T-helper 2 cell (primary cell): ENCODE measurements at places on chromosomes 4 and X.

GRCh38 chr4:55116450-55116849, 8.9 kb downstream of the KDR start:
- DNase-seq, result no peak

GRCh38 chr4:40300371-40301162, 34.6 kb upstream of the CHRNA9 start:
- peak; percentile 55 for DNase-seq

DNA sequence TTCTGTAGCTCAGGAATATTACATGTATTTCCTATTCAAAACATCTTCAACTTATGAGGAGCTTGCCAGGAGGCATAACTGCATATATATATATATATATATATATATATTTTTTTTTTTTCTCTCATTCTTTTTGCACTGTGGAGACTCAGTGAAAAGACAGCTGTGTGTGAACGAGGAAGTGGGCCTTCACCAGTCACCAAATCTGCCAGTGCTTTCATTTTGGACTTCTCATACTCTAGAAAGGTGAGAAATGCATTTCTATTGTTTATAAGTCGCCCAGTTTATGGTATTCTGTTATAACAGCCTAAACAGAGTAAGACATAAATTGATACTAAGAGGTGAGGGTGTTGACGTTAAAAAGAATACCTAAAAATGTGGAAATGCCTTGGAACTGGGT, 710.6 kb downstream of the TRAM1L1 start:
- DNase-seq, result no peak

- DNase-seq, result no peak
These were observed 17.6 kb downstream of the SH3TC1 start for GRCh38 chr4:8216443-8217245.

DNA sequence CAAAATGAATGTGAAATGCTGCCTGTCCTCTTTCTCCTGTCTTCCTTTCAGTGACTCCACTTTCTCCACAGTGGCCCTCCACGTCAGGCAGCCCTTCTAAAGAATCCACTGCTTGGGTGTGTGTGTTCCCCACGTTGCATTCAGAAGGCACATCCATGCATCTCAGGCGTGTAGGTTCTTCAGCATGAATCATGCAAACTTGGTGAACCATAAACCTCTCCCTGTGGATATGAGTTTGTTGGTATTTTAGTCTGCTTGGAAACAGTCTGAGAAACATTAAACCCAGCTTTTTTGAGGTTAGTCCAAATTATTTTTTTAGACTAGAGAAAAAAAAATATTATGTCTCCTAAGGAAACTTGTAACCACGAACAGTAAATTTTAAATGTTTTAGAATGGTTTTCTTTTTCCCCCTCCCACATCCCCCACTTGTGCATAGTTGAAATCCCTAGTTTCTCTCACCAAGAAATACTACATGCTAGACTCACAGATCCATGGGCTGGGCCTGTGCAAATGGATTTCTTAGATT, 251.6 kb downstream of the CBR4 start:
- no peak for DNase-seq

DNA sequence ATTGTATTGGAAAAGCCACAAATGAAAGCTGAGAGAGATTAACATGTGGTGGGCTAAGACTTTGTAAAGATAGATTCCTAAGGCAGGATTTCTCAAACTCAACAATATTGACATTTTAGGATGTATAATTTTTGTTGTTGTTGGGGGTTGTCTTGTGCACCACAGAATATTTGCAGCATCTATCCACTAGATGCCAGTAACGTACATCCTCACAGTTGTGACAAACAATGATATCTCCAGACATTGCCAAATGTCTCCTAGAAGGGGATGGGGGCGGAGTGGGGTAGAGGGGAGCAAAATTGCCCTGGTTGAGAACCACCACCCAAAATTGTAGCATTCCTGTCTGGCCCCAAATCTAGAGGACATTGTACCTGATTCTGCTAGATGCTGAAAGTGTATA, 14.7 kb upstream of the CBR4 start:
- no peak for DNase-seq

- DNase-seq, result no peak
These were observed 38.4 kb downstream of the NOP14 start for GRCh38 chr4:2924765-2925301.

DNA sequence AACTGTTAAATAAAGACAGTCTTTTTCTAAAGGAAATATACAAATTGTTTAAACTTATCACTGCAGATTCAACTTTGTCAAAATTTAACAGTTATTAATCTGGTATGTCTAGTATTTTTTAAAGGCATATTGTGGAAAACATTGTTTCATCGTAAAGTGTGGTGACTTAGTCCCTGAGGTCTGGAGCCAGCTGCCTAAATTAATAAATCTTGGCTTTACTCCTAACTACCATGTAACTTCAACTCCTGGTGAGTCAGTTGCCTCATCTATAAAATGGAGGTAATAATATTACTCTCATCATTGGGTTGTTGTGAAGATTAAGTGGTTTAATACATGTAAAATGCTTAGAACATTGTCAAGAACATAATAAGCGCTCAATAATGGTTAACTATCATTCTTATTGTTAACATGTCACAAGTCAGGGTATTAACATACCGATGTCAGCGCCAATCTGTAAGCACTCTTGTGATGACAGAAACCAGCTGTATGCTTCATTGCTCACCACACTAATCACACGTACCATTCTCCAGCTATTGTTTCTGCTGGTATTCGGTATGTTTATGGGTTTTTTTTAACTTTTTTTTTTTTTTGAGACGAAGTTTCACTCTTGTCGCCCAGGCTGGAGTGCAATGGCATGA, 14.1 kb upstream of the SMIM43 start:
- DNase-seq, result no peak

DNA sequence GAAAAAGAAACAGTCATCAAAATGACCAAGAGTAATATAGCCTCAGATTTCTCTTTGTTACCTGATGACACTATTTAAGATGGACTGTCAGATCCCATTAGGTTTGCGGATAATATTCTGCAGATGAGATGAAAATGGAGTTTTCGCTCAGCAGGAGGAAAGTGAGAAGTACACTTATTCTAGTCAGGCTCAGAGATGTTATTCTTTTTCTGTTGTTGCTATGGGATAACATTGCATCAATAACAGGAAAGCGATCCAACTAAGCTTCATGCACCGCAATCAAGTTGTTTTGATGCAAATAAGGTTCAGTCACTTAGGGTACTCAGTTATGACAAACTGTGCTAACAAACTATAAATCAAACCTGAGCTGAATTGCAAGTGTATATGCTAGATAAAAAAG, 415.0 kb downstream of the CCSER1 start:
- DNase-seq, result no peak

DNA sequence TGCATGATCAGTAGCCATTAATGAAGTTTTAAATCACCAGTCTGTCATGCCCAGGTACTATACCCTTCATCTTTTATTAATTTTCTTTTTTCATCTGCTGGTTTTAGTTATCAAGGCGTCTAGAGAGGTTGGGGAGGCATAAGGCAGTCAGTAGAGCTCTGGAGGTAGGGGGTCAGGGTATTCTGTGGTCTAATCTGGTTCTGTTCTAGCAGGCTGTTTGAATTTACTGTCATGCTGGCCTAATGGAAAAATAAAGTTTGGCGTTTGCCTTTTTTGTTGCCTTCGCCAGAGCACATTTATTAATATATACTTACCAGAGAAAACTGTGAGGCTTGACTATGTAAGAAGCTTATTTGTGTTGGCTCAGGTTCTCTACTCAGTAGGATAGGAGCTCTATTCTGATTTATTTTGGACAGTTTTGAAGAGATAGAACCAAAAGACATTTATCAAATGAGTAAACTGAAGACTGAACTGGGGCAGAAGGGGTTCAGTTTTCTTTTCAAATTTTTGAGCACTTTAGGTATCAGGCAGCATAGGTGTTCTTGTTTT, 46.9 kb downstream of the TMEM131L start:
- no peak for DNase-seq

GRCh38 chrX:16559206-16559619, 90.7 kb upstream of the S100G start:
- DNase-seq, result no peak

DNA sequence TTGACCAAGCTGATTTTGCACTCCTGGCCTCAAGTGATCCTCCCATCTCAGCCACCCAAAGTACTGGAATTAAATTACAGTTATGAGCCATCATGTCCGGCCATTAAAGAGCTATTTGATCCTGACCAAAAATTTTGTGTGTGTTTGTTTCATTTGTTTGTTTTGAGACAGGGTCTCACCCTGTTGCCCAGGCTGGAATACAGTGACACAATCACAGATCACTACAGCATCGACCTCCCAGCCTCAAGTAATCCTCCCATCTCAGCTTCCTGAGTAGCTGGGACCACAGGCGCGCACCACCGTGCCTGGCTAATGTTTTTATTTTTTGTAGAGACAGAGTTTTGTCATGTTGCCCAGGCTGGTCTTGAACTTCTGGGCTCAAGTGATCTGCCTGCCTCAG, 82.9 kb upstream of the RBPJ start:
- DNase-seq, result no peak

DNA sequence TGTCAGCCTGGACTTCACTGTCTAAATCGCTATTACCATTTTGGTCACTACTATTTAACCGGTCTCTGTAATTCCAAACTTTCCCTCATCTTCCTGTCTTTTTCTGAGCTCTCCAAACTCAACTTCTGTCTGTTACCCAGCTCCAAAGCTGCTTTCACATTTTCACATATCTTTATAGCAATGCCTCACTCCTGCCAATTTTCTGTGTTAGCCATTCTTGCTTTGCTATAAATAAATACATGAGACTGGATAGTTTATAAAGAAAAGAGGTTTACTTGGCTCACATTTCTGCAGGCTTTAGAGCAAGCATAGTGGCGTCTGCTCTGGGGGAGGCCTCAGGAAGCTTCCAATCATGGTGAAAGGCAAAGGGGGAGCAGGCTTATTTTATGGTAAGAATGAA, 368.3 kb upstream of the GNPDA2 start:
- DNase-seq, result no peak

GRCh38 chrX:112734290-112734689, 54.6 kb upstream of the LHFPL1 start:
- DNase-seq, result no peak

DNA sequence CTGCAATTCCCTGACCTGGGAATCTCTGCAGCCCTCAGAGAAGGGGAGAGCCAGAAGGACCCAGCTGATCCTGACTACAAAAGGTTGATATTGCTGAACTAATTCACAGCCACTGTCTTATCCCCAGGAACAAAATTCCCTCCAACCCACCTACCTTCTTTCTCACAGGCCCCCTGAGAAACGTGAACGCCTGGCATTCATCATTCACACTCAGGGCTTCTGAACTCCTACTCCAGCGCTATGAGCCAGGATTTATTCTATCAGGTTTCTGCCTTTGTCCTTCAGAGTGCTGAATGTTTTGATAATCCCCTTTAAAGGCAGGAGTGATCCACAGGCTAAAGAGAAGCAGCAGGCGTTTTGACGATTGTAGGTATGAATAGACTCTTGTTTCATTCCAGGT, 76.5 kb downstream of the KCNIP4 start:
- DNase-seq, result no peak

- no peak for DNase-seq
These were observed 3.9 kb upstream of the GLRB start for GRCh38 chr4:157072002-157072401.

DNA sequence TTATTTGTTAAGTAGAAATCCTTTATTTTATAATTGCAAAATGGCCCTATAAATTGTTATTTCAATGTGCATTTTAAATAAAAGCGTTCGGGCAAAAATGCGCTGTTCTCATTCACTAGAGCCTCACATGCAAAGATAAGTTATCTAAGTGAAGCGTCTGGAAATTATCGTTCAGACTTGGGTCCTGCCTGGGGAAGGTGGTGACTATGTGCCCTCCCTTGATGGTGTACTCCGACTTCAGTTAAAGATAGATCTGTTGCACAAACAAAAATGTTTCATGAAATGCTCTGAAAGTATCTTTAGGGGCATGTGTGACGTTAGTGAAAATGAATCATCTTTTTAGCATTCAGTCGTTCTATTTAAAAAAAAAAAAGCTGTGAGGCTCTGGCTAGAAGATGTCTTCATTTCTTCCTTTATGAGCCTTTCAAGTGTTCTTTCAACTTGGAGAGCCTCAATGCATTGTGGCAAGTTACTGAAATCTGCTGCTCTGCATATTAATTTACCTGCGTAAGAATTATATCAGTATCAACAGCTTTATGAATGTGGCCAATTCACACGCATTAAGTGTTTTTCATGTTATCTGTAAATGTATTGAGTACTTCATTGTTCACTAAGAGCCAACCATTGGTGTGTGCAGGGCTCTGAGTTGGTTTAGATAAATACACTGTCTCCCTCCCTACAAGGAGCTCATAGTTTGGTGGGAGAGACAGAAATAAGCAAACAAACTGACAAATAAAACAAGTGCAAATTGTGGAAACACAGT, 83.0 kb downstream of the AFF1 start:
- DNase-seq, result no peak

GRCh38 chr4:175946472-175947116, 119.0 kb upstream of the WDR17 start:
- no peak for DNase-seq

DNA sequence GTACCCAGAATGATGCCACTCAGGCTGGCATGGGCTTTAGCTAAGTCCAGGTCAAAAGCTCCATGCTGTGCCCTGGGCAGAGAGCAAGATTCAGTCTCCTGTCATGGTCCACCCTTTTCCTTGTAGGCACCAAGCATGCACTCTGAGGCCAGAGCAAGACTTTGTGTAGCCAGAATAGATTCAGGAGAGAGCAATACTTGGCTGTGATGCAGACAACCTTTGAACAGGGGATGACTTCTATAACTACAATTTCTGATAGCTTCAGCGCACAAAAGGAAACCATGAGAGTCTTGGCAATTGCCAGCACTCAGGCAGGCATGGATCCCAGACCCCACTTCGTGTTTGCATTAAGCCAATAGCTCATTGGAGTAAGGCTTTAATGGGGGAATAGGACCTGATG, 510.6 kb downstream of the RAB28 start:
- no peak for DNase-seq

GRCh38 chrX:119252716-119253115, 16.6 kb downstream of the PGRMC1 start:
- no peak for DNase-seq

DNA sequence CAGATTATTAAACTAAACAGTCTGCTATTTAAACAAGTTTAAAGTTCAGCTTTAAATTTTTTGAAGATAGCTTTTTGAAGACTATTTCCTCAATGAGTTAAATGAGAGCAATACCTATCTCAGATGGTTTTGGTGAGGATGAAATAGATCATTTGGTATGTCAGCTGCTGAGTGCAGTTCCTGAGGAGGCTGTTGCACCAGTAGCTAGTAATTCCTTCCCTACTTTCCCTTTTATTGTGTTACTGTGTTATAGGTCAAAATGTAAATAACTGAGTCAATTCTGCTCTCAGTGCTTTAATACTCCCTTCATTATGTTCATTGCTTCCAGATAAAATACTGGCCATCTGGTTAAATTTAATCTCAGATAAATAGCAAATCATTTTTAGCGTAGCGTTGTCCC, 48.6 kb downstream of the BMPR1B start:
- DNase-seq, result no peak

GRCh38 chr4:96753216-96753615, 913.3 kb downstream of the PDHA2 start:
- no peak for DNase-seq

DNA sequence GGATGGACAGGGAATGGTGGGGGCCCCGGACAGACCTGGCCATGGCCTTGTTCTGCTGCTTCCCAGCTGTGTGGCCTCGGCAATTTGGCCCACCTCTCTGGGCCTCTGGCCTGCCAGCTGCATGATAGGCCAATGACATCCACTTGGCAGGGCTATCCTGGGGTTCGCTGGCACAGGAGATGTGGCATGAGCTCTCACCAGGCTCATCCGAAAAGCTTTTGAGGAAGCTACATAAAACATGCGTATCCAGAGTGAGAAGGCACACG, 18.1 kb downstream of the SH3TC1 start:
- DNase-seq, result no peak
